ENCODE measurements at places on chromosomes 3 and 15.

GRCh38 chr3:143040261-143040879, 39.0 kb downstream of the U2SURP start:
- no peak for DNase-seq

DNA sequence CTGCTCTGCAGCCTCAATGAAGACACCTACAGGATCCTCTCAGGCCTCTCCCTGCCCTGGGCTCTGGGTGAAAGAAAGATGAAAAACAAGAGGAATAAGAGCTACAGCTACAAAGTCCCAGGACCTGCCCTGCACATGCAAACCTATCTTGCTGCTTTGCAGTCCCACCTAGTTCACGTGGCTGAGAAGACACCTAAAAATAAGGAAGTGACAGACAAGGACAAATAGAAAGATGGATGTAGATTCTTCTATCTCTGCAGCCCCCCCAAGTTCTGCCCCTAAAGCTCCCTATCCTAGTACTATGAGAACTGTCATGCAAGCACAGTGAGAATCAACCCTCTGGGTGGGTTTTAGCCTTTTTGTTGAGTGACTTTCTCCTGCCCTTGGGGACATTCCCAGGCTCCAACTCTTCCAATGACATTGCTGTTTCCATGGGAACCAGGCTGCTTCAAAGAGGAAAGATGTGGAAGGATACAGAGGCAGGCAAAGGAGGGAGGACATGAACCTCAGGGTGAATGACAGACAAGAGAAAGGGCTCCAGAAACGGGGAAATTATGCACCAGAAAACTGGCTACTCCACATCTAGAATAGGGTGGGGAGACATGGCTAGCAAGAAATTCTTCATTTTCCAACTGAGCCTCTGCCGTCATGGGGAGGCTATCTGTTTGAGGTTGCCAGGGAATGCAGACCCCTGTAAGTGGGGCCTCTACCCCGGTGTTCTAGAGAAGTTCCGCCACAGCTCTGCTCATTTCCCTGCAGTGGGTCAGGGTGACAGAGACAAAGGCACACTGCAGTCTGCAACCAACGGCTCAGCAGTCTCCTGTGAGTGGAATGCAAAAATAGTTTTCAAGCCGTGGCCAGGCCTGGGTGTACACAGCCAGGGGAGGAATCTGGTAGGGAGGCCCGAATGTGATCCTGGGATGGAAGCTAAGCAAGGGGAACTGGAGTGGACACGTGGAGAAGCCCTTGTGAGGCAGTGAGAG, 5.2 kb downstream of the CSPG5 start:
- no peak for DNase-seq

GRCh38 chr3:118641608-118642007, 393.0 kb downstream of the IGSF11 start:
- no peak for DNase-seq

- DNase-seq, result no peak
Measured at GRCh38 chr15:89623165-89623564, 32.1 kb downstream of the KIF7 start.

DNA sequence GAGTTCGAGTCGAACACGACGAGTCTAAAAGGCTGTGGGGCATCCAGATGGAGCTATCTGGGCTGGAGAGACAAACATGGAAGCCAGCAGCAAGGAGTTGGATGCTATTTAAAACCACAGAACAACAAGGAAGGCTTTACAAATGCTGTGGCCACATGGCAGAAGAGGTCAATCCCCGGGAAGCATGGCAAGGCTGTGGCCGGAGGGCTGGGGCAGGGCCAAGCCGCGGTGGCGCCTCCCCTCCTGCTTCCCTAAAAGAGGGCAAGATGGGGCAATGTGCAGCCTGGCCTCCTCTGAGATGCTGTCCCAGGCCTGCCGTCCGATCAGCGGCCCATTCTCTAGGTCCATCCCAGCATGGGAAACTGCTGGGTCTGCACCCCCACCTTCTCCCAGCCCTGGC, 139.1 kb downstream of the SRGAP3 start:
- no peak for DNase-seq

GRCh38 chr3:52494886-52495495, at the start of gene STAB1:
Gene STAB1 (plus strand): TSS chr3:52495338. CDS start chr3:52495414, 76 bp downstream.
- no peak for DNase-seq

- no peak for DNase-seq
Measured at GRCh38 chr3:143786219-143787191, 61.8 kb downstream of the SLC9A9 start.

DNA sequence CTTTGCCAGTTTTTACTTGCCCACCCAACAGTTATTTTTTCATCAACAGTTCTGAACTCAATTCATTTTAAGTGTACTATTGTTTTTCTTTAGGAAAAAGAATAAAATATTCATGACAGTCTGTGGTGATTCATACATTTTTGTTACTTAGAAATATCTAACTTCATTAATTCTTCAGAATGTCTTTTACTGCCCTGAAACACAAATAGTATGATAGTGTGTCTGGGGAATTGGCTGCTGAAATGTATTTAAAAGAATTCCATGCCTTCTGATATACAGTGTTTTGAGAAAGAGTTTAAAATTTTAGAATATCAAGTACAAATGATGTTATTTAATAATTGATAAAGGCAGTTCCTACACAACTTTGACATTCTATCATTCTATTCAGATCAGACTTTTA, 854.1 kb downstream of the NAALADL2 start:
- DNase-seq, result no peak

- no peak for DNase-seq
Measured at GRCh38 chr15:62094388-62094787, 27.6 kb downstream of the C2CD4A start.

DNA sequence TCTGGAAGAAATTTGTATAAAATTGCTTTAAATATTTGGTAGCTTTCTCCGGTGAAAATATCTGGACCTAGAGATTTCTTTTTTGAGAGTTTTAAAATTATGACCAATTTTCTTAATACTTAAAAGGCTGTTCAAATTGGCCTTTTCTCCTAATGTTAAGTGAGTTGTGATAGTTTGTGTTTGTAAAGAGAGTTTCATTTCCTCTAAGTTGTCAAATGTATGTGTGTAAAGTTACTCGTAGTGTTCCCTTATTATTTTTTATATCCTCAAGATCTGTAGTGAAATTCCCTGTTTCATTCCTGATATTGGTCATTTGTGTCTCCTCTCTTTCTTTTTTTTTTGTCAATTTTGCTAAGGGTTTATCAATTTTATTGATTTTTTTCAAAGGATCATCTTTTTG, 92.6 kb upstream of the CTNNB1 start:
- DNase-seq, result no peak

DNA sequence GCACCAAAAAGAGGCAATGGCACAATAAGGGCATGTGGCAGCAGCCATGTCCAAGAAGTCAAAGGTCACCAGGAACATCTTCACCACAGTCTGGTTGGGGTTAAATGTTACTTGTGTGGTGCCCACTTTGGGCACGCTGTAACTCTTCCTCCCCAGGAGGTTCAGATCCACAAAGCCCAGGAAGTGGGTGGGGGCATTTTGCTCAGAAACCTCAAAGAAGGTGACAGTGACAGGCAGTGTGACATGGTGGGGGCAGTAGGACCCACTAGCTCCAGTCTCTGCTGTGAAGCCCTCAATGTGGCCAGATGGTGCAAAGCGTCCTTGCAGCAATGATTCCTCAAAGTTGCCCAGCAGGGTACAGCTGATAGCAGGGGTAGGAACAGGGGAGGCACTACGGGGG, 5.8 kb downstream of the ZNF80 start:
- DNase-seq, result no peak

DNA sequence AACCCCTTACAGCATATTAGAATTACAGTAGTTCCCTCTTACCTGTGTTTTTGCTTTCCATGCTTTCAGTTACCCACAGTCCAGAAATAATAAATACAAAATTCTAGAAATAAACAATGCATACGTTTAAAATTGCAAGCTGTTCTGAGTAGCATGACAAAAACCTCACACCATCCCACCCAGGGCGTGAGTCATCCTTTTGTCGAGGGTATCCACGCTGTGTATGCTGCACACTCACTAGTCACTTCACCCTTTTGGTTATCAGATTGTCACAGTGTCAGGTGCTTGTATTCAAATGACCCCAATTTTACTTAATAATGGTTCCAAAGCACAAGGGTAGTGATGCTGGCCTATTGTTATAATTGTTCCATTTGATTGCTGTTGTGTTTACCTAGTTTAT, 72.5 kb upstream of the P3H2 start:
- no peak for DNase-seq

DNA sequence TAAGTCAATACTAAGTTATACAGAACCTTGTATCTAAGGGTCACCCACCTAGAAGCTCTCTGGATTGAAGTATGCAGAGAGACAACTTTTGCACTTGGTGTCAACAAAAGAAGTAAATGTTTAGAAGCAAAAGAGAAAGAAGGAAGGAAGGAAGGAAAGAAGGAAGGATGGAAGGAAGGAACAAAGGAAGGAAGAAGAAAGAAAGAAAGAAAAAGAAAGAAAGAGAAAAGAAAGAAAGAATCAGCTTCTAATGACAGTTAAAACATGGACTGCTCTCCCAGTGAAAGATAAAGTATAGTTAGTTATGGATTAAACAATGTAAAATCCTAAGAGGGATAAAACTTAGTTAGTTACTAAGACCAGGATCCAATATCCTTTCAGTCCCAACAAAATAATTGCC, 613.8 kb upstream of the NR2F2 start:
- no peak for DNase-seq

DNA sequence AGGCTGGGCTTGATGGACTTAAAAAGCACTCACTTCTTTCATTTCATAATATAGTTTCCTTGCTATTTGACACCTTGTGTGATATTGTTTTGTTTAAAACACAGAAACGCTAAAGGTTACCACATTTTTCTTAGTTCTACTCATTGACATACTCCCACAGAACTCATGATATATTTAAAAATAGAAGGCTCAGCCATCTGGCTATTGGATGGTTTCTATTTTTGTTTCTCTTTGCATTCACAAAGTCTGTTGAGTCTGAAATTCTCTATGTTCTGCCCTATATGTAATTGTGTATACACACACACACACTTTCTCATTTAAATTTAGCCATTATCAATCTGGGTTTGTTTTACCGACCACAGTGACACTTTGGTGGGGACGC, 128.2 kb downstream of the SOX2 start:
- DNase-seq, result no peak

DNA sequence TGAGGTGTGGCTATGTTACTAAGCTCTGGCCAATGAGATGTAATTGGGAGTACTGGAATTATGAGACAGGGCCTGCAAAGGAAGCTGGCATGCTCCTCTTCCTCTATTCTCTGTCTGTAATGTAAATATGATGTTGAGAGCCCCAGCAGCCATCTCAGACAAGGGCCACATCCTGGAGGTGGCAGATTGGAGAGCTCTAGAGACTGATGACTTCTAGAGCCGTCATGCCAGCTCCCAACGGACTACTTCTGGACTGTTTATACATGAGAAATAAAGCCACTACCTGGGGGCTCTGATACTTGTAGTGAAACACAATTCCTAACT, 19.7 kb downstream of the PLD1 start:
- no peak for DNase-seq

- no peak for DNase-seq
Measured at GRCh38 chr3:45199837-45200648, 26.0 kb downstream of the TMEM158 start.

- no peak for DNase-seq
Measured at GRCh38 chr3:181793006-181793405, 81.3 kb downstream of the SOX2 start.

DNA sequence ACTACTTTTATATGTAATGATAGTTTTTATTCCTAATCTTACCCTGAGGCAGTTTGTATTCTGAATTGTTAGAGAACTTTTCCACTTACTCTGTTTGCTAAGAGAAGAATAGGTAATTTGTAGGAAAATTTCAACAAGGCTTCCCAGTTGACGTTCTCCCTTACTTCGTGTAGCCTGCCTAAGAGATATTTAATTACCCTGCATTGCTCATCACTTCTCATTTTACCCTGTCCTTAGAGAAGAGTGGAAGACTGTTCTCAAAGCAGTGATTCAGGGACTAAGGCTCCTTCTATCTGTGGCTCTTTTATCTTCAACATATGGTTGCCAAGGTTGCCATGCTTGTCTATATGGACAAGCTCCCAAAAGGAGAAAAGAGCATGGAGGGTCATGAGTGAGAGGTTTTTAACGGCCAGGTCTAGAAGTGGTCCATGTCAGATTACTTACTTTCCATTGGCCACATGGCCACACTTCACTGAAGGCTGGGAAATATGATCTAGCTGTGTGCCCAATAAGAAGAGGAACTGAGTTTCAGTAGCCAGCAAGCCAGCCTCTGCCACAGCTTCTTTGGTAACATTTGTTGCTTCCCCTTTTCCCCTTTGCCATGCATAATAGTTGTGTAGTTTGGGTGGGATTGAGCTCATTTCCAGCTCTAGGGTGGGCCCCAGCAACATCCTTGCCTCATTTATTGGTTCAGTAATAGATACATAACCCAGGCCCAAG, 22.1 kb downstream of the PDE8A start:
- DNase-seq, result no peak

GRCh38 chr3:180332608-180333007, 269.4 kb upstream of the TTC14 start:
- DNase-seq, result no peak

DNA sequence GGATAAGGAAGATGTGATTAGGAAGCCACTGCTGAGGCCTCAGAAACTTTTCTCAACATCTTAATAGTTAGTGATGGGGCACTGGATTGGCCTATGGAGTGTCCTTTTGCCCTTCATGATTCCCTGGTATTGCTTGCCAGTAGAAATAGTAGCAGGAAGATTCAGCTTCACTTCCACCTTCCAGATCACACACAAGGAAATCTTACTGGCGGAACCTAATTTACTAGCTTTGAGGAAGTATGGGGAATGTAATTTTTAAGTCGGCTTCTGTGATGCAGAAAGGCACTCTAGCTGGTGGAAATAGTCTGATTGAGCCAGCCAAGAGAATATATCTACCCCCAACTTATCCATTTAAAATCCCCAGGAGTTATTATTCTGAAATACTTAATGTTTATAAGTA, 46.5 kb downstream of the LPP start:
- no peak for DNase-seq

GRCh38 chr3:115627180-115628074, 4.1 kb downstream of the GAP43 start:
- DNase-seq, result no peak

DNA sequence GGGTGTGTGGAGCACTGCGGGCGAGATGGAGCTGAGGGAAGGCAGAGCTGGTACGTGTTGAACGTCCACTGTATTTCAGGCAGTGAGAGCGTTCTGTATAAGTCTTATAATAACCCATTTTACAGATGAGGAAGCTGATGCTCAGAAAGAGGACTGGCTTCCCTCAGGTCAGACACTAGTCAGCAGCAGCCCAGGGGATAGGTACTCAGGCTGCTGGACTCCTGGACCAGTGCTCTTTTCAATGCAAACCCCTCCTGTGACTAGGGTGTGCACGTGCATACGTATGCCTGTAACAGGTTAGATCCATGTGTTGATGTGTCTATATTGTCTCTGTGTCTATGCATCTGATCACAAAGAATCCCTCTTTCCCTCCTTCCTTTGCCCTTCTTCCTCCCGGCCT, 8.3 kb upstream of the IL16 start:
- no peak for DNase-seq

- DNase-seq, result no peak
Measured at GRCh38 chr3:188706599-188706998, 465.2 kb upstream of the TPRG1 start.
